ENCODE measurements at places on chromosomes 13 and 19. TPM values are rescaled to one million over a fixed set of nuclear protein-coding genes. Genes with fewer than 3 reads are reported as not detected.

DNA sequence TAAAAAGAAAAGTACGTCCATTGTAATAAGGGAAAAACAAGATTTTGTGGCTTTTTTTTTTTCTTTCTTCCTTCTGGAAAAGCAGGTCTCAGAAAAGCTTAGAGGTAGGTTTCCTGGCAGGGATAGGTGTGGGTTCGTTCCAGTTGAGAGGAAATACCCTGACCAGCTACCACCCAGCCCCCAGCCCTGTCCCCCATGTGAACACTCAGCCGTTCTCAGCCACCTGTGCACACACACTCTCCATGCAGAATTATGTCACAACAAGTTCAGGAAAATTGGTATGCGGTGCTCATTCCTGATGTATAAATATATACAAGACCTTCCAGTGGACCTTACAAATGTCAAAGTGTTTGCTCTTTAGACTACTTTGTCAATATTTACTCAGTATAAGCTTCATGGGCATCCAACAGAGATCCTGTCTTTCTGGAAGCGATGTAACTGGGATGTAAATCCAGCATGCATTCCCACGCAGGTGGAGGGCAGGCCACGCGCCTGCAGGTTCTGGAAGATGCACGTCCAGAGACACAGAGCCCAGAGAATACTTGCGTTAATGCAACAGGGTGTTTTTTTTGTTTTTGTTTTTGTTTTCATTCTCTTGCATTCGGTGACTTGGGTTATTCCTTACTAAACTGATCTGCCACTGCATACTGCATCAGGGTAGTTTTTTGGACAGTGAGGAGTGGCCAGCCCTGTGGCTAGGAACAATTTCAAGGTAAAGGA, 68.8 kb downstream of the TSHZ3 start:
- no peaks in the 10 kb centered on the region for H3K36me3 ChIP-seq
- no peaks in the 10 kb centered on the region for H3K4me1 ChIP-seq
- no peak overlapping the region for H3K27ac ChIP-seq
- DNase-seq: no peak
- H3K27me3 ChIP-seq: no peaks in the 10 kb centered on the region

DNA sequence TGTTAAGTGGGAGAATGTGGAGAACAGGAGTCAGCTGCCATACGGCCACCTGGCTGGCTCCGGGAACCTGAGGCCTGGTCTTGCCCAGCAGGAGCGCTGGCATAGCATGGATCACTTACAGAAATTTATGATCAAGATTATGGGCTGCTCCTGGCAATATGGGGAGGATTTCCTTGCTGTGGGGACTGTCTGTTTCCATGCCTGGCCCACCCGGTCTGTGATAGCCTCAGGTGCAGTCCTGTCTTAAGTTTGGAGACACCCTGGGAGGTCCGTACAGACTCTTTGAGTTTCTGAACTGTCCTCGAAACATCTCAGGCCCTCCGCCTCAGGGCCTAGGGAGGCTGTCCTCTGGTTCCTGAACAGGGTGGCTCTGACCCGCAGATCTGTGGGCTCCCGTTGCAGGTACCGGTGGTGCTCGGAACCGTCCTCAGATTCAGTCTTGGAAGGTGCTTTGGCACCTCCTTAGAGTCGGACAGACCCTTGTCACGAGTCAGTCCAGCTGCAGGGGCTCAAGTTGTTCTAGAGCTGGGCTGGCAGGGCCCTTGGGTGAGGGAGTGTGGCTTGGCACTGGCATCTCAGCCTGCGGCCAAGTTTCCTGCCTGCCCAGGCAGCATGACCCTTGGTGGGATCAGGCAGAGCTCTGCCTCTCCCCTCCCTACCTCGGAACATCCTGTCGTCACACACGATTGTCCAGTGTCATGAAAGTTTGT, 4.9 kb downstream of the TFDP1 start:
- peaks cover 16% of the 10 kb centered on the region for H3K4me1 ChIP-seq
- no peak overlapping the region for H3K4me3 ChIP-seq
- H3K36me3 ChIP-seq: peaks cover 29% of the 10 kb centered on the region
- no peaks in the 10 kb centered on the region for H3K27me3 ChIP-seq

DNA sequence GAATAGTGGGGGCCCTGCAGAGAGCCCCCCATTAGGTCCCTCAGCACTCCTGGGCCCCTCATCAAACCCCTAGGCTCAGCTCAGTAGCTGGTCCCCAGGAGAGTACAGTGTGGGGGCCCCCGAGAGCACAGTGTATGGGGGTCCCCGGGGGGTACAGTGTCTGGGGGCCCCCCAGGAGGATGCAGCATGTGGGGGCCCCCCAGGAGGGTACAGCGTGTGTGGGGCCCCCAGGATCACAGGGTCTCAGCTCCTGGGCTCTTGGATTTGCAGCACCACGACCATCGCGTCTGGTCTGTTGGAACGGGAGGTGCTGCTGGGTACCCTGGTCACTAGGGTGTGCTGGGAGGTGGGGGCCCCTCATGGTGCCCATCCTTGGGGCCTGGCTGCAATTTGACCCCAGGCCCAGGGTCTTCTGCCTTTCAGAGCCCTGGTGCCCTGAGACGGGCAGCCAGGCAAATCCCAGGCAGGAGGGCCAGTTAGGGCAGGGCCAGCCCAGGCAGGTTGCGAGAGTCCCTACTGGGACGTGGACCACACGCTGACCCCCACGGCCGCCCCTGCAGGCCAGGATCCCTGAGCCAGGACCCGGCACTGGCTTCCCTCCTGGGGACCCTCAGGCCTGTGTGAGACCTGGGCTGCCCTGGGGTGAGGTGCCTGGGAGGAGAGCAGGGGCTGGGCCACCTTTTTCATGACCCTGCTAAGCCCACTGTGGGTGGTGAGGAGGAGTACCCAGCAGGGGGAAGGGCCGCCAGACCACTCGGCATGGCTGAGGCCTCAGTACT, 13.6 kb downstream of the CBARP start:
- H3K27me3 ChIP-seq: no peaks in the 10 kb centered on the region
- H3K4me3 ChIP-seq: no peak overlapping the region
- no peak overlapping the region for H3K27ac ChIP-seq
- no peaks in the 10 kb centered on the region for H3K4me1 ChIP-seq

- H3K4me1 ChIP-seq: peaks cover 12% of the 10 kb centered on the region
- no peak overlapping the region for H3K27ac ChIP-seq
- peaks cover 6% of the 10 kb centered on the region for H3K36me3 ChIP-seq
- H3K27me3 ChIP-seq: no peaks in the 10 kb centered on the region
- no peak for DNase-seq
Observed at GRCh38 chr19:44142059-44142433, 692 bp downstream of the ZNF234 start.

DNA sequence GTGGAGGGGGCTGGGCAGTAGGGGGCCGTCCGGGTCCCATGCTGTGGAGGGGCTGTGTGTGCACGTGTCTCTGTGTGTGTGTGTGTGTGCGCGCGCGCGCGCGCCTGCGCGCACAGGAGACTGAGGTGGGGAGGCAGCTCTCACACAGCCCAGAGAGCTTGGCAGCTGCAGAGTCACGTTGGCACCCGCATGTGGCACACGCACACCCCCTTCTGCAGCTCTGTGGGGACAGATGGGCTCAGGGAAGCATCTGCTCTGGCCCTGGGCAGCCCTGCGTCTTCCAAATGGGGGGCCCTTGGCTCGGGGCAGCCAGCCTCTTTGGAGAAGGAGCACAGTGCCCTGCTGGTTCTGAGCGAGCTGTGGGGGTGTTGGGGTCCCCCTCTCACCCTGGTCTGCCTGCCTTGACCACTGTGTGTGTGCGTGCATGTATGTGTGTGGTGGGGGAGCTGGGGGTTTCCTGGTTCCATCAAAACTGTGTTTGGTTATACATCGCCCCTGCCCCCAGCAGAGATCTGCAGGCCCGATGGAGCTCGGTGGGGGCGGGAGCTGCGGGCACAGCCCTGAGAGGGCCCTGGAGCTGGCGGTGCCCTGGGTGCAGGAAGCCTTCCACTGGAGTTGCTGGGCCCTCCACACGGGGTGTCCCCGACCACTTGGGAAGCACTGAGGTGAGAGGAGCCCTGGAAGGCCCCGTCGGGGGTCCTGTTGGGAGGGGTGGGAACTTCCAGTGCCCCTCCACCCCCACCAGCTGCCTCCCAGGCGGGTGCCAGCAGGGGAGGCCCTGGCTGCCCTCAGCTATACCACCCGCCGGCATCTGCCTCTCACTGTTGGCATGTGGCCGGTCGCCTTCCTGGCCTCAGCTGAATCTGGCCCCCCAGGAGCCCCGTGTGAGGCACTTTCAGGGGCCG, 67.1 kb downstream of the KDM4B start:
- no peak overlapping the region for H3K4me3 ChIP-seq
- peaks cover 35% of the 10 kb centered on the region for H3K4me1 ChIP-seq
- H3K27me3 ChIP-seq: no peaks in the 10 kb centered on the region
- H3K36me3 ChIP-seq: peaks cover 25% of the 10 kb centered on the region

DNA sequence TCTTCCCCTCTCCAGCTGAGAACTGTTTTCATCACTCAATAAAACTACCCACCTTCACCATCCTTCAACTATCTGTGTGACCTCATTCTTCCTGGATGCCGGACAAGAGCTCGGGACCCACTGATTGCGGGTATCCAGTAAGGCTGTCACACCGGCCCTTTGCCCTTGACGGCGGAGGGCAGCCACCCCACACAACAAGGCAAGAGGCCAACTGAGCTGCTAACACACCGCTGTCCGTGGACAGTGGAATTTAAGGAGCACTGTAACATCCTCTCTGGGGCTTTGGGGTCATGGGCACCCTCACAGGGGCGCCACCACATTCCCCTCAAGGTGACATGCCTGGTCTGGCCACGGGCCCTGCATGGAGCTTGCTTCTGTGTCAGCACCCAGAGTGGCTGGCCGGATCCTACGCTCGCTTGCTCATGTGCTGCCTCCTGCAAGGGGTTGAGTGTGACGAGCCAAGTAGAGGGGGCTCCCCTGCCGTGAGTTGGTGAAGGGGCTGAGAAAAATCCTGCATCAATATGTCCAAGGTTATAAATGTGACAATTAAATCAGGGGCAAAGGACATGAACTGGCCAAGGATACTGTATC, 31.4 kb downstream of the LHFPL6 start:
- no peak overlapping the region for H3K27ac ChIP-seq
- H3K27me3 ChIP-seq: no peaks in the 10 kb centered on the region
- H3K4me1 ChIP-seq: no peaks in the 10 kb centered on the region

DNA sequence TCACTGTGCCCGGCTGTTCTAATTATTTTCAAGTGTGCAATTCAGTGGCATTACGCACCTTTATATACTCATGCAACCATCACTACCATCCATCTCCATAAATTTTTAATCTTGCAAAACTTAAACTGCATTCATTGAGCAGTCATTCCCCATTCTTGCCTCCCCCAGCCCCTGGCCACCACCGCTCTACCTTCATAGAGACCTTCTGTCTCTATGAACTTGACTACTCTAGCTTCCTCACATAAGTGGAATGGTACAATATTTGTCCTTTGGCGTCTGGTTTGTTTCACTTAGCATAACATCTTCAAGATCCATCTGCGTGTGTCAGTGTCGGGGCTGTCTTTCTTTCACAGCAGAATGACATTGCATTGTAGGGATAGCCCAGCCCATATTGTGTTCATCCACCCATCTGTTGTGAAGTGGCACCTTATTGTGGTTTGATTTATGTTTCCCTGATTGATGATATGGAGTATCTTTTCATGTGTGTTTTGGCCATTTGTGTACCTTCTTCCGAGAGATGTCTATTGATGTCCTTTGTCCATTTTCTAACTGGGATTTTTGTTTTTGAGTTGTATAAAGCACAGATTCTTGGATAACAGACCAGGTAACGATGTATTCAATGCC, 64.8 kb upstream of the FLT1 start:
- DNase-seq: no peak
- H3K27me3 ChIP-seq: no peaks in the 10 kb centered on the region
- H3K4me3 ChIP-seq: no peak overlapping the region
- H3K36me3 ChIP-seq: no peaks in the 10 kb centered on the region
- no peaks in the 10 kb centered on the region for H3K4me1 ChIP-seq

DNA sequence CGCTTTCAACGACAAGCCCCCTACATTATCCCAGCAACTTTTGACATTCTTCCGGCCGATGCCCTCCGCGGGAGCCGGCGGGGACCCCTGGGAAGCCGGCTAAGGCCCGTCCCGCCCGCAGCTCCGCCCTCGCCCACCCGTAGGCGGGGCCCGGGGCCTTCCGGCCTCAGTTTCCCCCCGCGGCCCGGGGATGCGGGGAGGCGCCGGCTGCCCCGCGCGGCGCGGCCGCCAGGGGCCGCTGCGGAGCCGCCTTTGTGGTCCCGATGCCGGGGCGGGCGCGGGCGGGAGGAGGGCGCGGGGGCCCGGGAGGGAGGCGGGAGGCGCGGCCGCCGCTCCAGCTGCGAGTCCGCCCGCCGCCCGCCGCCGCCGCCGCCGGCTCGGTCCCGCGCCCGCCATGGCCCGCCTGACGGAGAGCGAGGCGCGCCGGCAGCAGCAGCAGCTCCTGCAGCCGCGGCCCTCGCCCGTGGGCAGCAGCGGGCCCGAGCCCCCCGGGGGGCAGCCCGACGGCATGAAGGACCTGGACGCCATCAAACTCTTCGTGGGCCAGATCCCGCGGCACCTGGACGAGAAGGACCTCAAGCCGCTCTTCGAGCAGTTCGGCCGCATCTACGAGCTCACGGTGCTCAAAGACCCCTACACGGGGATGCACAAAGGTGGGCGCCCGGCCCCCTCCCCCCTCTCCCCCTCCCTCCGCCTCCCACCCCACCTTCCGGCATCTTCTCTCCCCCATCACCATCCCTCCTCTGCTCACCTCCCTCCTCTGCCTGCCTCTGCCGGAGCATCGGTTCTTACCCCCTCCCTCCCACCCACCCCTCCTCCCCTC, at the start of gene CELF5:
Gene CELF5, plus strand, starts transcription at position 316 of the 823 bp plus-strand sequence. Its CDS starts 79 bp downstream, at position 395.
- no peaks in the 10 kb centered on the region for H3K36me3 ChIP-seq
- peak within 1 kb of the TSS; percentile 70 for H3K4me3 ChIP-seq
- H3K4me1 ChIP-seq: peaks cover 4% of the 10 kb centered on the region
- peaks cover 58% of the 10 kb centered on the region for H3K27me3 ChIP-seq

DNA sequence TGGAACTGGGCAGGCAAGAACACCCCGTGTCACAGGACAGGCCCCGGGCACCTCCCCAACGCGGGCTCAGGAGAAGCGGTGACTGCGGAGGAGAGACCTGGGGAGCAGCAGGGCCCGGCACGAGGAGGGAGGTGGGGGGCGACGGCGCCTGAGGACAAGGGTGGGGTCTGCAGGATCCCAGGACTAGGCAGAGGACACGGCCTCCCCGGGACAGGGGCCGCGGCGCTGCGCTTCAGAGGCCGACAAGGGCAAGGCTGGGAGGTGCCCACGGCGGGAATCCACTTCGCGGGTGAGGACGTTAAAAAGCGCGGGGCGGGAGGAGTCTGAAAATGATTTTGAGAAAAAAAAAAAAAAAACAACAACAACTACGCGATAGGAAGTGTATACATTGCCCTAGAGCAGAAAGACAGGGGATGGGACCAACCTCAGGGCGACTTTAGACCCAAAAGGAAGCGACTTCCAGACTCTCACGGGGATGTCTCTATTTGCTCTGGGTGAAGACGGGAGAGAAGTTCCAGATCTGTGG, 44.9 kb downstream of the ZNF611 start:
- no peaks in the 10 kb centered on the region for H3K27me3 ChIP-seq
- peak overlapping the region; percentile 83 for H3K4me3 ChIP-seq
- H3K27ac ChIP-seq: peak overlapping the region; percentile 86

DNA sequence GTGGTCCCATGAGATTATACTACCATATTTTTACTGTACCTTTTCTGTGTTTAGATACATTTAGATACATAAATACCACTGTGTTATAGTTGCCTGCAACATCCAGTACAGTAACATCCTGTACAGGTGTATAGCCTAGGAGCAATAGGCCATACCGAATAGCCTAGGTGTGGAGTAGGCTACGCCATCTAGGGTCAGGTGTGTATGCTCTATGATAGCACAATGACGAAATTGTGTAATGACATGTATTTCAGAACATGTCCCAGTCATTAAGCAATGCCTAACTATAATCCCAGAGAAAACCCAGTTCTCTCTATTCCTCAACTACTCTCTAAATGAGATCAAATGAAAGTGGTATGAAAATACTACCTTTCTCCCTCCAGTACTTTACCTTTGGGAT, 3.9 kb downstream of the SLC25A15 start:
- H3K4me3 ChIP-seq: no peak overlapping the region
- H3K36me3 ChIP-seq: peaks cover 4% of the 10 kb centered on the region
- H3K27me3 ChIP-seq: no peaks in the 10 kb centered on the region
- no peaks in the 10 kb centered on the region for H3K4me1 ChIP-seq
- H3K27ac ChIP-seq: no peak overlapping the region

GRK1 gene
- 0.14 TPM for total RNA-seq

STOML3 gene
- total RNA-seq: 0.05 TPM

ZNF837 gene
- total RNA-seq: 3.8 TPM
